Activated T-cell treated with anti-CD3 and anti-CD28 coated beads for 4 hours (primary cell): ENCODE measurements at places on chromosomes 3 and 15.

DNA sequence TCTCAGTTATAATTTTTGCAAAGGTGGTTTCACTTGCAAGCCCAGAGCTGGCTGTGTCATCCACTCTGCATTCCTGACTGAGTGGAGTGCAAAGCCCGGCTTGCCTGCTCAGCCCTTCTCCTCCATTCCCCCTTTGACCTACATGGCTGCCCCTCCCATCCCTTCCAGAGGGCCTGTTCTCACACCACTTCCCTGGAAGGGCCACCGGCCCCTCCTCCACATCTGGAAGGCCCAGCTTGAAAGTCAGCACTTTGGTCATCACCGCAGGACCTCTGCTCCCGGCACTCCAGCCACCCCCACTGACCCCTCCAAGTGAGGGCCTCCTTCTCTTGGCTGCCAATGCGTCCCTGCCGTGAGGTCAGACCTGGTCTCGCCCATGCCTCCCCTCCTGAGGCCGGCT, 74.1 kb upstream of the RNF7 start:
- DNase-seq: no peak

DNA sequence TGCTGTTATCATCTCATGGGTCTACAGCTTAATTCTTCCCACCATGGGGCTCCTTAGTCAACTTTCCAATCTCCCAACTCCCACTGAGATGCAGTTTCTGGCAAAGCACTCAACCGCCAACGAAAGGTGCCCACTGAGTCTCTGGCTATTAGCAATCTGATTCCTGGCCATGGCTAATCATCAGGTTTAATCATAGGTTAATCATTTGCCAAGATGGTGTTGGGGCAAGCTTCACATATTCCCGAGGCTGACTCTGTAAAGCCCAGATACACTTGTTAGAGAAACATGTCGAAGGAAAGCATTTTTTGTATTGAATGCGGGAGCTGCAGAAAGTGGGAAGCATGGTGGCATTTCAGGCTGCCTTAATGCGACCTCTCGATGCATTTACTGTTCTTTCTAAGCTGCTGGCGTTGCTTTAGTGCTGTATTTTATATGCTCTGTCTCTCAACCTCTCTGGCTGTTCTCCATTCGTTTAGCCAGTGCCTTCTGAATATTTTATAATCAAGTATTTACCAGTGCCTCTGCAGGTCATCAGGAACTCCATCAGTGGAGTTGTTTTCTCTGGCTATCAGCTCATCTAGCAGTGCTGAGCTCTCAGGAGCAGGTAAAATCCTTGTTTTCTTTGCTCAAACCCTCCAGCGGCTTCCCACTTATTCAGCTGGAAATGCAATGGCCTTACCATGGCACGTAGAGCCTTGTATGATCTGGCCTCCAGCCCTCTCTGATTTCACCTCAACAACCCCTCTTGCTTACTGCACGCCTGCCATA, 67.0 kb downstream of the EDEM1 start:
- DNase-seq: no peak

DNA sequence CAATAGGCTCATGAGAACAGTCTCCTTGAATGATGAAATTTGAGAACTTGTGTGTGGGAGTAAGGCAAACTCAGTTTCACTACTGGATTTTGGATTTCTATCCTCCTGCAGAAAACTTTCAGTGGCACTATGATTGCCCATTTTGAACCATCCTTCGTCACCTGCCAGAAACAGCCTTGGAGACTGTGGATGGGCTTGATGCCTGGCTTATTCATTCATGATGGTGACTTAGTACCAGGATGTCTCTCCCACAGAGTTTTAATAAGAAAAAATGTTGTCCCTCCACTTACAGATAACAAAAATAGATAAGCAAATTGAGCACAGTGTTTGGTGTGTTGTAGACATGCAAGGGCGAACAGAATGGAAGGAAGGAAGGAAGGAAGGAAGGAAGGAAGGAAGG, 53.5 kb upstream of the CPNE4 start:
- DNase-seq: no peak

- DNase-seq: no peak
These were observed 122.6 kb upstream of the CCNL1 start for GRCh38 chr3:157282261-157283191.

DNA sequence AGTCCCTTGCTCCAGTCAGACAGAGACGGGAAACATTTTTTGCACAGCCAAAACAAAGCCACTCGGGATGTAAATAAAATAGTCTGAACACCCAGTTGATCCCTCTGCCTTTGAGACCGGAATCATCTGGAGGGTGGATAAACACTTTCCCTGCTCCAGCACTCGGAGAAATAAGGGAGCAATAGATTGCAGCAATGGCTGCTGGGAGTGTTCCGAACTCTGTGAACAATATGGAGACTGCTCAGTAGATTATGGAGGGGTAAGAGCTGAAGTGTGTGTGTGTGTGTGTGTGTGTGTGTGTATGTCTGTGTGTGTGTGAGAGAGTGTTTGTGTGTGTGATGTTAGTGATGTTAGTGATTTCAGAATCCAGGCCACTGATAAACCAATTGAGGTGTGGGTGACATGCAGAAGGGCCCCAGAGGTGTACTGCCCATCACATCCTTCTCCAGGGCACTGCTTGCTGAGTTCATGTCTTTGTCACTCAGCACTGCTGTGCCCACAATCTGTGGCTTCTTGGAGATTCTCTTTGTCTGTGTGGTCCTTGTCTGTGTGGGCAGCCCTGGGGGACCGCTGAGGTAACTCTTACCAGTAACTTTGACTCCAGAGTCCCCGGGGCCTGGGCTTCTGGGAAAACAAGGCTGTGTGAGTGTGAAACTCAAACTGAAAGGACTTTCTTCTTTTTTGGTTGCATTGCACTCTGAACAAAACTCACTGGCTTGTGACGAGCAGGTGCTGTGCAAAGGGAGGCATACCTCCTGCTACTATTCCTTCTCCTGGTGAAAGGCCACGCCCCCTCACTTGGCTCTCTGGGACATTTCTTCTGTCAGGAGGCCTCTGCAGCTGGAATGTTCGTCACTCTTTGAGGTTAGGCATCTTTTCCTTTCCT, 23.0 kb downstream of the CRYGS start:
- DNase-seq: no peak

DNA sequence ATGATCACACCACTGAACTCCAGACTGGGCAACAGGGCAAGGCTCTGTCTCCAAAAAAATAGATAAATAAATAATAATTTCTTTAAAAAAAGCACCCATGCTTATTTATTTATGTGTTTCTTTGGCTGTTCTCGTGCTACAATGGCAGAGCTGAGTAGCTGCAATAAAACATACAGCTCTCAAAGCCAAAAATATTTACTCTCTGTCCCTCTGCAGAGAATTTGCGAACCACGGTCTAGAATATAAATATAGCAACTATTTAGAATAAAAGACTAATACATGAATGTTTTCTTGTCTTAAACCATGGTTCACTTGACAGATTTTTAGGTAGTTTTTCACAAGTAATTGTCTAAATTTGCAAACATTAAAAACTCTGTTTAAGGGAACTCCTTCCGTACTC, 72.7 kb downstream of the ADAM10 start:
- no peak for DNase-seq

DNA sequence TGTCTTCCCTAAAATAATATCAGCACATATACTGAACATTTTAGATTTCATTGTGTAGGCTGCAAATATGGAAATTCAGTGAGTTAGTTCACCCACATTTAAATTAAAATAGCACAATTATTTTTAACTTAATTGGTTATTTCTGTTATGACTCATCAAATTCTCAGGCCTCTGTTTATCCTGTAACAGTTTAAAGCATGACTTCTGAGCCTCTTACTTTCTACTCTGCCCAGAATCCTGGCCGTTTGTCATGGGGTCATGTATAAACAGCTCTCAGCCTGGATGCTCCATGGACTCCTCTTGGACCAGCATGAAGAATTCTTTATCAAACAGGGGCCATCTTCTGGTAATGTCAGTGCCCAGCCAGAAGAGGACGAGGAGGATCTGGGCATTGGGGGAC, 12.2 kb downstream of the TUBGCP4 start:
- no peak for DNase-seq

DNA sequence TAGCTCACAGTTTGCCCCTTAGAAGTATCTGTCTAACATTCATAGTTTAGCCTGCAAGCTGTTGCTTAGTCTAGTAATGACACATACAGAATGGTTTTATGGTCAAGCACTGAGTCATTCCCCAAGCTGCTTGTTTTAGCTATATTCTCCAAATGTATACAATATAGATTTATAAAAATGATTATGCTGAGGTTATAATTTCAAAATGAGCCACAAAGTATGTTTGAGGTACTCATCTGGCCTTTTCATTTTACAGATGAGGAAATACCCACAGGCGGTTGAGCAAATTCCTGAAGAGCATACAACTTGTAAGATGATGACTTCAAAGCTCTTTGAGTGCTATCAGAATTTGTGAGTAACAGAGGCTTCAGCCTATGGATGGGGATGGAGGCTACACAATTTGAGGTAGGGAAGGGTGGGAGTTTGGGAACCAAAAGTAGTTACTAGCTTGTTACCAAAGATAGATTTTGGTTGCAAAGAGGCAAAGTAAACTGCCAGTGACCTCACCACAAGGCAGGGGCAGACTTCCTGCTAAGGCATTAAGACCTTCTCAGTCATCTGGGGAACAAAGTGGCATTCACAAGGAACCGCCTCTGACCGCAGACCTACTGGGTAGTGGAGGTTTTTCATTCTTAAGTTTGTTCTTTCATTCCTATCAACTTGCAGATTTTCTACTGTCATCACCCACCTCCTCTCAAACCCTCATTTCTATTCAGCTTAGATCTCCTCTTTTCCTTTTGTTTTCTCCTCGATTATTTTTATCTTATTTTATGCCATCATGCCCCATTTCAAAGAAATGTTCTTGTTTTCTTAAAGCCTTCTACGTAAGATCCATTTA, 257.2 kb upstream of the NECTIN3 start:
- no peak for DNase-seq

- no peak for DNase-seq
These were observed 17.4 kb downstream of the DET1 start for GRCh38 chr15:88529021-88529630.

GRCh38 chr15:27486683-27487647, 516.0 kb downstream of the GABRG3 start:
- DNase-seq: no peak

GRCh38 chr3:177483182-177483967, 286.1 kb upstream of the TBL1XR1 start:
- DNase-seq: no peak

DNA sequence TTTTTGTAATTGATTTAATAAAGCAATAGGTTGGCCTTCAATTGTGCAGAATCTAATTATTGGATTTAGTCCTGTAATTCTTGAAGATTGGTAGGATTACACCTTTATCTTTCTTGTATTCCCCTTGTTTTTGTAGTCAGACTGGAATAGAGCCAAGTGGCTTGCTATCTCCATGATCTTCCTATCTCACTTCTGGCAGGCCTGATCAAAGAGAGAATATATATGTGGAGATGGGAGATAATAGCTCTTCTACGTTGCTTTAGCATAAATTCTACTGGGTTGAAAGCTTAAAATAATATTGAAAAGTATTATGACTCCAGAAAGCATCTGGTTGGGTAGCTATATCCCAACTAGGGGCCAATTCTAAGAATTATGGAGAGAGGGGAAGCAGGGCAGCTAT, 16.9 kb upstream of the IFT57 start:
- DNase-seq: no peak

GRCh38 chr15:67943475-67943874, 103.6 kb upstream of the RNU6-1 start:
- DNase-seq: no peak

DNA sequence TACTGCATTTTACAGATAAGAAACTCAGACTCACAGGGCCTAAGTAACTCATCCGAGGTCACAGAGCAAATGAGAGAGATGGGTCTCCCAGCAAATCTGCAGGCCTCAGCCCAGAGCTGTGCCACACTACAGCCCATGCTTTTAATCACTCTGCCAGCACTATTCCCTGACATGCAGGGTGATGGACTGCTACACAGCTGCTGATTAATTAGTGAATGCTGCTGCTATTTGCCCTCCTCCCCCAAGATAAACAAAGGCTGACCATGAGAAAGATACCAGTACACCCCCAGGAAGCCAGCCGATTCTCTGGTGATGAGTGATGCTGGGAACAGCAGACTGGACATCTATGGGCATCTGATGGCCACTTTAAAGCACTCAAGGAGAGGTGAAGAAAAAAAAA, 39.3 kb downstream of the RFTN1 start:
- DNase-seq: no peak

DNA sequence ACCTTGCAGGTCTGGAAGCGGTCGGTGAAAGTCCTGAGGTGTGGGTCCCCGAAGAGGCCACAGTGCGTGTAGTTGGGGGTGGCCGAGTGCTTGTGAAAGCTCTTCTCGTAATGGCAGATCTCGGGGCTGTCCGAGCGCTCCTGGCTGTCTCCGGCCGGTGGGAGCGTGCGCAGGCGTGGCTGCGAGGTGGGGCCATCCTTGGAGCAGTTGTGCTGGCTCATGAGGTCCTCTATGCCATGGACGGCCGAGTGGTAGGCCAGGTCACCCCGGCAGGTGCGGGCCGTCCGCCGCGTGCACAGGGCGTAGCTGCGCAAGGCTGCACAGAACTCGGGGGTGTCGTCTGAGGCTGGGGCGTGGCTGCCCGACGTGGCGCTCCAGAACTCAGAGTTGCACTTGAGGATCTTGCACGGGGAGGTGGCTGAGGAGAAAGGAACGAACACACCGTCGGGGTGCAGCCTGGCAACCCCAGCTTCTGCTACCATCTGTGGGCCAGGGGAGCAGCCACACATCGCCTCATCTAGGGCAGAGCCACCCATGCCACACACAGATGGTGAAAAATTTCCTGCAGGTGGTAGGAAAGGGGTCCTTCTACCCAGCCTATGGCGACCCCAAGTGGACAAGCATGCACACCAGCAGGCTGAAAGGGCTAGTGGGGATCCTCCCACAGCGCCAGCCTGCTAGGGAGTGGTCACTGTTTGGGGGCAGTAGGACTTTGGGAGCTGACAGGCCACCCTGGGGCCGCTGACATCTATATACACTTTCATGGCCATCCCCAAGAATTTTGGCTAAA, 36.7 kb downstream of the RGMA start:
- no peak for DNase-seq

DNA sequence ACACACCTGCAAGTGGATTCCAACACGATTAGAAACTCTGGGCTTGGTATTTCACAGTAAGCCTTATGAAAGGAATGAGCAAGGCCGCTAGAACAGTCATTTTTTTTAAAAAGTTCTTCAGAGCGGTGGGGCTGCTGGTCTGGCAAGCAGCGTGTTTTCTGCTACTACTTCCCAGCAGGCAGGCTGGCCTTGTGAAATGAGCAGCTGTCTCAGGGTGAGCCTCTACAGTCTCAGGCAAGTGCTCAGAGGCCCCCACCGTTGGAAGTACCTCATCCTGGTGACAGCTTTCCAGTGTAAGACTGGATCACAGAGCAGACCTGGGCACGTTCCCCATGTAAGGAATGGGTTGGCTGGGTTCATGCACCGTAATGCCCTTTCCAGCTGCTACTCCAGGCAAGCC, 119.2 kb downstream of the LRIG1 start:
- DNase-seq: no peak

DNA sequence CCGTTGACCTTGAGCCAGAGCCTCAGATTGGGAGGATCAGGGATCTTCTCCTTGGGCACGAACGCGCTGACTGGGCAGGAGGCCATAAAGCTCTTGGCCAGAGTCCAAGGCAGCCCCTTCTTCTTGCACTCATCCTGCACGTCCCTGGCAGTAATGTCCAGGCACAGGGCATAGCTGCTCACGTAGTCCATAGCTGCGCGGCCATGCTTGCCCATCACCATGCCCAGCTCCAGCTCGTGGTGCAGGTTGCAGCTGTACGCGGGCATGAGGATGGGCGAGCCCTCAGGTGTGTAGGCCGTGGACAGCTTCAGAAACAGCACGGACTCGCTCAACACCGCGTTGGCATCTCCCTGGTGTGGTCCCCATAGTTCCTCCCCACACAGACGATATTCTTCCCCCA, 17.9 kb upstream of the RPLP1 start:
- no peak for DNase-seq
